ENCODE measurements at places on chromosomes 16 and 17. TPM values are rescaled to one million over a fixed set of nuclear protein-coding genes. Genes with fewer than 3 reads are reported as not detected.
A peak's percentile ranks its signal among the peaks of the same experiment; 100 is the strongest.

- DNase-seq = no peak
Measured at GRCh38 chr16:3596101-3596861, 15.1 kb downstream of the SLX4 start.

GRCh38 chr17:65134035-65134434 is 3.1 kb upstream of the RGS9 start:
- no peak for DNase-seq

CSNK2A2 gene
- total RNA-seq = 35.5 TPM

BIRC5 gene
- total RNA-seq = 0.69 TPM

RAC3 gene
- 1.8 TPM for total RNA-seq

DNA sequence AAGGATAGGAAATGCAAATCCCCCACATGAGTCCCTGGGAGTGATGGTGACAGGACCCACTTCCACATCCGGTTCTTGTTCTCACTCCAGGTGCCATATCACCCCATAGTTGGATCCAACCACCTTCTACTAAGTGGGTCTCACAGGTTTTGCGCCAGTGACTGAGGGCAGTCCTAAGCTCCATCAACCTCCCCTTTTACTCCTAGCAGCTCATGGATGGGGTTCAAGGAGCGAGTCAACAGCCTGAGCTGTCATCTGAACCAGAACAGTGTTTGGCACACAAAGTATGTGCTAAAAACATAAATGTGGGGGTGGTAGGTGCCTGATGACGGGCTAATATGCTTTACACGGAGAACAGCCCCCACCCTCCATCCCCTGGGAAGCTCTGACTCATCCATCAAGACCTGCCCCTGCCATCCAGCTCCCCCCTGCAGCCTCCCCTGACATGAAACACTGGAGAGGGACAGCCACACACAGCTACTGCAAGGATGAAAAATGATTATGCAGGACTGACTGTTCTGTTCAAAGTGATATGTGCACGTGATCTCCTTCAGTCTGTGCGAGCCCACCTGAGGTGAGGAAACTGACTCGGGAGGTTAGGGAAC is 143.2 kb upstream of the CDH5 start:
- no peak for DNase-seq

DNA sequence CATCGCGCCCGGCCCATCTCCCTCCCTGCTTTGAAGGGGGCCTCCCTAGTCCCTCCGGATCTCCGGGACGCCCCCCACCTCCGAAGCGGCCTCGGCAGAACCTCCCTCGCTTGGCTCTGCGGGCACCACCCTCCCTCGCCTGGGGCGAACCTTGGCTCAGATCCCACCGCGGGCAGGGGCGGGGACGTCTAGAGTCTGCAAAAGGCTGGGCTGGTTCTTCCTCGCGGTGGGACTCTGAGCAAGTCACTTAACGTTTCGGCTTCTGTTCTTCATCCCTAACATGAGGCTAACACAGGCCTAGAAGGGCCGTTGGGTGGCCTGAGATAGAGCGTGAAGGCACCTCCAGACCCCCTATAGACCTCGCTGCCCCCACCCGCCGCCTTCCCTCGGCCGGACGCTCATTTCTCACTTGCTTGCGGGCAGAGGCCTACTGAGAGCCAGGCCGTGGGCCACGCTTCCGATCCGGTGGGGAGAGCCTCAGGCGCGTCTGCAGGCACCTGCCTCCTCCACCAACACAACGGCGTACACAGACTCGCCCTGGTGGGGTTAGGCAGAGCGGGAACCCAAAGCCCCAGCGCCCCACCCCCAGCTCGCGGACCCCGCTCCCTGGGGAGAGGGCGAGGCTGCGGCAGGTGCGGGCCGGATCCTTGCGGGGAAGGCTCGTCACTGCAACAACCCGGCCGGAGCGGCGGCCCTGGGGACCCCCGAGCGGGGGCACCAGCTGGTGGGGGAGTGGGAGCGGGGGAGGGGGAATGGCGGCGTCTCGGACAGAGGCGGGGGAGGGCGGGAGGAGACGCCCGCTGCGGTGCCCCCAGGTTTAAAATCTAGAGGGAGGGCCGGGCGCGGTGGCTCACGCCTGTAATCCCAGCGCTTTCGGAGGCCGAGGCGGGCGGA is 5.4 kb downstream of the MYO1C start:
- DNase-seq = peak; percentile 86

GRCh38 chr17:1260086-1260769 is 10.0 kb upstream of the BHLHA9 start:
- no peak for DNase-seq

DNA sequence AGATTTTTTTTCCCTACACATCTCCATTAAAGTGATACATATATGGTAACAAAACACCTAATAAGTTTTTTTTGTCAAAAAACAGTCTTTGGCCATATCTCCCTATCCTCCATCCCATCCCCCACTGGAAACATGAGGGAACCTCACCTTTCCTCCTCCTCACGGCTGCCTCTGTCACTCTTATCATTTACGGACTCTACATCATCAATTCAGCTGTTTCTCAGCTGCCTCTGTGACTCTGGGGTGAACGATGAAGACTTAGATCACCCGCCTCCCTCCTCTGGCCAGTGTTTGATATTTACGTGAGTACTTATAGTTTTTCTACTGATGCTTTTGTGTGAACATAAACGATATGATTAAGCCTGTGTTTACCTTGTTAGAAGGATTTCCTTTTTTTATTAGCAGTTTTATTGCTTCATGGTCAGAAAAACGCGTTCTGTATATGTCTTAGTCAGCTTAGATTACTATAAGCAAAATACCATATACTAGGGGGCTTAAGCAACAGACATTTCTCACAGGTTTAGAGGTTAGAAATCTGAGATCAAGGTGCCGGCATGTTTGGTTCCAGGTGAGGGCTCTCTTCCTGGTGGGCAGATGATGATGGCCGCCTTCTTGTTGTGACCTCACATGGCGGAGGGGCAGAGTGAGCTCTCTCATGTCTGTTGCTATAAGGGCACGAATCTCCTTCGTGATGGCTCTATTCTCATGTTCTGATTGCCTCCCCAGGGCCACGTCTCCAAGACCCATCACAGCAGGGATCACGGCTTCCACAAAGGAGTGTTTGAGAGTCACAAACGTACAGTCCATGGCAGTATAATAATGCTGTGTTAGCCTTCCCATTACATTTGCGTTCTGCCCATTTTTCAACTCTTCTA is 32.1 kb downstream of the DNAH17 start:
- DNase-seq = no peak

DNA sequence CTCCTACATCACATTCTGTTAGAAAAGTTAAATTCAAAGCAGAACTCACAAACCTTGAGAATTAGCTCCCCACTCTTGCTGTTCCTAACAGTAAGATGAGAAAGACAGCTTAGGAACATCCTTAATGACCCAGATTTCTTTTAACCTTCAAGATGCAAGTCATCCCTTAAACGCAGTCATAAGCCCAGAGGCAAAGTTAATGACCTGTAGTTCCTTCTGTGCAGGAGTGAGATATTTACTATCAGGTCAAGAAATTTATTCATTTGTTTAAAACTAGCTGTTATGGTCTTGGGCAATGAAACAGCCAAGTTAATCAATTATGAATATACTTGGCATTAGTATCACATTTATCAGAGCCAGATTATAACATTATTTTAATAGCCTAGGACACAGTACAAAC is 37.1 kb downstream of the NXPH3 start:
- no peak for DNase-seq

DNA sequence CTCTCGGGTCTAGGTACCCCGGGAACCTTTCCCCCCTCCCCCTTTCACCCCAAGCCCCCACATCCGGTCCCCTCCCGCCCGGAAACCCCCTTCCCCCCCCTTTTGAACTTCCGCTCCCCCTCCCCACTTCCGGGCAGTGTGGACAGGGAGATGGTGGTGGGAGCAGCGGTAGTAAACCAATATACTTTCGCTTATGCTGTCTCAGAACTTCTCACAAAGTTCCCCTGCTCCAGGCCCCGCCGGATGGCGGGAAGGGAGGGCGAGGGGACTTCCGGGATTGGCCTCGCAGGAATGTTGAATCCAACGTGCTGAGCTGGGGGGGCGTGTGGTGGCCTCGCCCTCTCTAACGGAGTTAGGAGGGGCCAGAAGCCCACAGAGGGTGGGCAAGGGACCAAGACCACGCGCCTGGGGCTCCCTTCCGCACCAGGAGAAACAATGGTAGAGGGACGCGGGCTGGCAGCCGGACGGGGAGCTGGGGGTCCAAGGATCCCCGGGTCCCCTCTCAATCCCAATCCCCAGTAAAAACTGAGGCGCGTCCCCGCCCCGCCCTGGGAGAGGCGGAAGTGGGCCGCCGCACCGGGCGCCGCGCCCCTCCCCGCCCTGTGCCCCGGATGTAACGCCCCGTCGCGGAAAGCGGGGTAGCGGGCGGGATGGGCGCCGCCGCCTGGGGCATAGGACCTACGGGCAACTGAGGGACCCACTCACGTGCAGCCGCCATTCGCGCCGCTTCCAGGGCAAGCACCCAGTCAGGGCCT is 742 bp downstream of the PFN1 start:
- DNase-seq = peak; percentile 79

DNA sequence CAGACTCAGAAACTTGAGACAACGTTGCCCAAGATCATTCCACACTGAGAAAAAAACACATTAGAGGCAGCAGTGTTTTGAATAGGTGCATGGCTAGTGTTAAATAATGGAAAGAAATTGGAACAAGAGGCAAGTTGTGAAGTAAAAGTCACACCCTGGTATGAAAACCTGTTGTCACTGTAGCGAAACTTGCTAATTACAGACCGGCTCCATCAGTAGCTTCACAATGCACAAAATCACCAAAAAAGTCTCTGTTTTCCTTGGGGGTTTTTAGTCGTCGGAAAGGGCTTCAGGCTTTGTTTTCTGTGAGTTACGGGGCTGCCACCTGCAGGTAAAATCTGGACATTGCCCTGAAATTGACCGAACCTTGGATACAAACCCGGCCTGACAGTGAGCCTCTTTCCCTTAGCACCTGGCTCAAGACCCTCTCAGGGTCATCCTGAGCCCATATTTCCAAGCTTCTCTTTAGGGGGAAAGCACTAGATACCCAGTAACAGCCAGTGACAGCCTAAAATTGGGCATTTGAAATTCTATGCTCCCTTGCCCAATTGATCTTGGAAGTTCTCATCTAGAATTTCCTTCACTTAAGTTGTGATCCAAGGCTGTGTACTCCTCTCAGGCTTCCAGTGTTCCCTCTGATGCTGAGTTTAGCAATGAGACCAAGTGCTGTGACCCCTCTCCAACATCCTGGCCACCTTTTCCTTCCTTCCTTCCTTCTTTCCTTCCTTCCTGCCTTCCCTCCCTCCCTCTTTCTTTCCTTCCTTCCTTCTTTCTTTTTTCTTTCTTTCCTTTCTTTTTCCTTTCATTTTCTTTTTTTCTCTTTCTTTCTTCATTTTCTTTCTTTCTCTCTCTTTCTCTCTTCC is 7.2 kb upstream of the GRB2 start:
- no peak for DNase-seq

GRCh38 chr16:11100239-11100750 is 155.7 kb downstream of the SOCS1 start:
- DNase-seq = peak; percentile 71

GRCh38 chr16:54506214-54506580 is 219.6 kb upstream of the IRX3 start:
- no peak for DNase-seq

DNA sequence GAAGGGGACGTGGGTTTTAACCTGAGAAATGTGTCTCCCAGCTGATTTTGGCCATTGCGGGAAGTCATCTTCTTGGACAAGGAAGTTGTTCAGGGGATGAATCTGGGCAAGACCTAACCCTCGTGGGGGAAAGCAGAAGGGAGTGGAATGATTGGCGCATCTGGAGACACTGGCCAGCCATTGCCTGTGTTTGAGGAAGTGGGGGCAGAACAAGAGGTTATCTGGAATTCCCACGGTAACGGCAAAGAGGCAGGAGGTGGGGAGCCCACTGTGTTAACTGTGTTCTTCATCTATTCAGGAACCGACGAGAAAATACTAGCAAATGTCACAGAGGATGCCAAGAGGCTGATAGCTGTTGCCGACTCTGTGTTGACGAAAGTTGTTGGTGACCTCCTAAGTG is 66.9 kb downstream of the RNF213 start:
- no peak for DNase-seq

- DNase-seq = peak; percentile 17
Measured at GRCh38 chr17:80111702-80112470, 10.5 kb downstream of the GAA start.

DNA sequence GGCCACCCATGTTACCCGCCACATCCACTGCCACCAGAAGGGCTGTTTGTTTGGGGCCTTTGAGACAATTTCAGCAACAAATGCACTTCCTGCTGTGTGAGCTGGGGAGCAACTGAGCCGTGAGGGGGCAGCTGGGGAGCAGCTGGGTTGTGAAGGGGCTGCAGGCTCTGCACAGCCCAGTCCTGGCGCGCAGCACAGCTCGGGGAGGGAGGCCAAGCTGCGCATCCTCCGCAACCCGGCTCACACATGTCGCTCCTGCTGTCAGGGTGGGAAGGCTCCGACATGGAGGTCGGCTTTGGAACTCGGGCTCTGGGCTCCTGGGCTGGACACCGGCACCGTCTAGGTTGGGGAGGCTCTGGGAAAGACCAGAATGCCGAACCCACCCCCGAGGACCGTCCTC is 53.6 kb downstream of the CBFA2T3 start:
- no peak for DNase-seq

- peak; percentile 52 for DNase-seq
Measured at GRCh38 chr17:44331249-44331760, 6.7 kb upstream of the SLC25A39 start.

- no peak for DNase-seq
Measured at GRCh38 chr16:19143599-19143956, 24.5 kb upstream of the SYT17 start.

KRTAP3-1 gene
- total RNA-seq = not detected

GRCh38 chr16:57042157-57043111 is 49.9 kb upstream of the CPNE2 start:
- DNase-seq = no peak

- DNase-seq = peak; percentile 54
Measured at GRCh38 chr17:35243561-35244340, 879 bp downstream of the SLFN5 start.

SKAP1 gene
- 0.27 TPM for total RNA-seq

DNA sequence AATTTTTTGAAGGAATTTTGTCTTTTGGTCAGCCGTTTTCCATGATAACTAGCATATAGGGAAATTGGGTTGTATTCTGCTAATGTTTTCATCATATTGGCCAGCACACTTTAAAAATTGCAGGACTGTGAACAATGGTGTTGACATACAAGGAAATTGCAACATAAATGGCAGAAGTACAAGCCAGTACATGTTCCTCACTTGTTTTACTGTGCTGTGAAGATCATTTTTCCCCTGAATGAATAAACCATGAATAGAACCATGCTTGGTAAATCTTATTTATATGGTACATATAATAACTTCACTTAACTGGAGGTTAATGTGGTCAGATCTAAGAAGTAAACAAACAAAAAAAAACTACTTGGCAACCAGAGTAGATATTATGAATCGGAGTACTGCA is 22.8 kb downstream of the OMG start:
- no peak for DNase-seq

Measured in left ventricle myocardium superior (tissue), 1 donor.